ENCODE measurements at places on chromosomes 13 and 19. TPM values are rescaled to one million over a fixed set of nuclear protein-coding genes. Genes with fewer than 3 reads are reported as not detected.

The RFPL4AL1 gene
- not detected for total RNA-seq

The LCP1 gene
- 11.9 TPM for total RNA-seq

DNA sequence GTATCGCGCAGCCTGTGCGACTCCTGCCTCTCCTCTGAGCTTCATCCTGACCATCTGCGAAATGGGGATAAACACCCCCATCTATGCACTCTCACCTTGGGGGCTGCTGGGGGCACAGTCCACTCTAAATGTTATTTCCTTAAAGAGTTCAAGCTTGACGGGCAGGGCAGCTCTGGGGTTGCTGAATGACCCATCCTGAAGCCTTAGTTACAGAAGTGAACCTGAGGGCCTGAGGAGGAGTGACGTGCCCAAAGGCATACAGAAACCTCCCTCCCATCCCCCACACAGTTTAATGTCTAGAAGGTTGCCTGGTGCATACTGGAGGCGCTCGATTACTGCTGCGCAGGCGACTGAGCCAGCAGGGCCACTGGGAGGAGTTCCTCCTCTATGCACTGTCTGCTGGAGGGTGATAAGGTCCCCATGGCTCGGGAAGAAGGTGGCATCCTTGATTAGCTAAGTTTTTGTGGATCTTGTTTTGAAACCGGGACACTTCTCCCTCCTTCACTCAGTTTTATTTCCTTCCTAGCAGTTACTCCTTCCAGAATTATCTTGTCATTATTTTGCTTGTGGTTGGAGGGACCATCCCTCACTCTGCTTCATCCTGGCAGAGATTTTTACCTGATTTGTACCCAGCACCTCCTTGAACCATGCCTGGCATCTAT is 572 bp upstream of the FKBP8 start:
- peaks cover 8% of the 10 kb centered on the region for H3K27me3 ChIP-seq
- peaks cover 8% of the 10 kb centered on the region for H3K36me3 ChIP-seq

GRCh38 chr19:21328406-21328805 is 804 bp downstream of the ZNF708 start:
- peak overlapping the region; percentile 99 for H3K4me3 ChIP-seq
- H3K36me3 ChIP-seq: peaks cover 31% of the 10 kb centered on the region
- peaks cover 10% of the 10 kb centered on the region for H3K4me1 ChIP-seq
- peak overlapping the region; percentile 100 for H3K27ac ChIP-seq
- DNase-seq: no peak
- H3K27me3 ChIP-seq: peaks cover 2% of the 10 kb centered on the region

DNA sequence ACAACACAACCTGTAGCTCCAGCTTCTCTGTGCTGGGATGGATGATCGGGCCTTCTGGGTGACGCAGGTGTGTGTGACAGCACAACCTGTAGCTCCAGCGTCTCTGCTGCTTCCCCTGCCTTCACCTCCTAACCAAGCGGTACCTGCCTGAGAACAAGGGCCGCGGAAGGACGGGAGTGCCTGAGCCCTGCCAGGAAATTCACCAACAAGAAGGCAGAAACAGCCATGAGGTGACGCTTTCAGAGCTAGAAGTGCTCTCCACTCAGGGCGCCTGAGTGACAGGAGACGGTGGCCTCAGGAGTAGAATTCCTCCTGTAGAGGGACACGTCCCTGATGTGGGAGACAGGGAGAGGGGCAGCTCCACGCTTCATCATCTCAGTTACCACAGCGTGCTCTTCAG is 17.4 kb downstream of the ZNF331 start:
- DNase-seq: no peak
- H3K4me1 ChIP-seq: no peaks in the 10 kb centered on the region
- no peaks in the 10 kb centered on the region for H3K27me3 ChIP-seq
- H3K4me3 ChIP-seq: peak overlapping the region; percentile 42

DNA sequence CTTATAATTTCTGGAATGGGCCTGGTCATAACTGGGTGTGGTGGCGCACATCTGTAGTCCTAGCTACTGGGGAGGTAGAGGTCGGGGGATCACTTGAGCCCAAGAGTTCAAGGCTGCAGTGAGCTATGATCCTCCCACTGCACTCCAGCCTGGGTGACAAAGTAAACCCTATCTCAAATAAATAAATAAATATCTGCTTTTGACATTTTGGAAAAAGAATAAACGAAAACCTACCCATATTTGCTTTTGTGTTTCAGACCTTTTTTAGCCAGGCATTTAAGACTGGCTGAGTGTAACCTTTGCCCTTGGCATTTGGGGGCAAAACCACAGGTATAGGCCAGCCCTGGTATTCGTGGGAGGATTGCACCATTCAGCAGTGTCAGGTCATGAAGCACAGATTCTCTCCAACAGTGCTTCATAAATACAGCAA is 14.8 kb upstream of the RCBTB2 start:
- peaks cover 8% of the 10 kb centered on the region for H3K4me1 ChIP-seq
- peaks cover 15% of the 10 kb centered on the region for H3K36me3 ChIP-seq
- no peak for DNase-seq
- no peak overlapping the region for H3K4me3 ChIP-seq
- H3K27me3 ChIP-seq: no peaks in the 10 kb centered on the region
- no peak overlapping the region for H3K27ac ChIP-seq

DNA sequence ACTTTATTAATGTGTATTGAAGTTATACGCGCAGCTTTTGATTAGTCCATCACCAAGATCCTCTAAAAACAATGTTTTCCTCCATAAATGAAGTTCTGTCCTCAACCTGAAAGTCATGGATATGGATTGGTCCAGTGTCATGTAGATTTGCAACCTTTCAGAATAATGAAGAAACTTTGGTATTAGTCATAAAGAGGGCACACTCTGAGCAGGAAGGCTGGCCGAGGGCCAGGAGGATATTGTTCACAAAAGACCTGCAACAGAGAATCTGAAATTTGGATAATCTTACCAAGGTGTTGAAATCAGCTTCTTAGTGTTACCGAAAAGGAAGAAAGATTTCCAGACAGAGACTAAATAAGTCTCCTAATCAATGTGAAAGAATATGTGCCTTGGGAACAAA is 20.7 kb downstream of the CLDN10 start:
- H3K27ac ChIP-seq: no peak overlapping the region
- no peaks in the 10 kb centered on the region for H3K36me3 ChIP-seq
- no peak overlapping the region for H3K4me3 ChIP-seq
- peaks cover 12% of the 10 kb centered on the region for H3K4me1 ChIP-seq
